ENCODE measurements at places on chromosomes 1 and 21. TPM values are rescaled to one million over a fixed set of nuclear protein-coding genes. Genes with fewer than 3 reads are reported as not detected.

Gene HNRNPCL1
- not detected for total RNA-seq

- DNase-seq = no peak
These were observed 52.9 kb upstream of the RGS1 start for GRCh38 chr1:192522673-192523072.

DNA sequence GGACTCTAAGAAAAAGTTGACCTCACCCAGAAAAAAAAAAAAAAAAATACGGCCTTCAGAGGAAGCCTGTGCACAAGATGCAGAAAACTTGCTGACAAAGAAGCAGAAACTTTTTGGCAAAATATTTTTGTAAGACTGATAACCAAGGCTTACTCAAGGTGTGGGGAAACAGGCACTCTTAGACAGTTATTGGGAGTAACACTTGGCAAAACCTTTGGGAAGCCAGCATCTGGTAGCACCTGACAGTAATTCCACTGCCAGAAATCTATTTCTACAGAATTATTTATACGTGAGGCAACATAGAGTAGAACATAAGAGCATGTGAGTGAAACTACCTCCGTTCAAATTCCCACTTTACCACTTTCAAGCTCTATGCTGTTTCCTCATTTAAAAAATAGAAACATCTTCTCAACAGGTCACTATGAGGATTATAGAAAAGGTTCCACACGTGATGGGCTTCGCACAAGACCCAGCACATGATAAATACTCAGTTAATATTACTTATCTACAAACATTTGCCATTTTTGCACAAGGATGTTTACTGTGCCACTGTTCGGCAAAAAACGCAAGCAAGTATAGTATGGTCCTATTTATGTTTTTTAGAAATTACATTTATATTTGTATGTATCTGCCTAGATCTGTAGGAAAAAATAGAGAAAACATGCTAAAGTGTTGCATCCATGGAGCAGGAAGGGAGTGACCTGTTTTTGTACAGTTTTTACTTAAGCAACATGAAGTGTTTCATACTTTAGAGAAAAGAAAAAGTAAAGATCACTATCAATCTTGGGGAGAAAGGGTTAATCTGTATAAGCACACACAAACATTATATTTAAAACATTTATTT lies 22.2 kb downstream of the MRPL39 start:
- no peak for DNase-seq

DNA sequence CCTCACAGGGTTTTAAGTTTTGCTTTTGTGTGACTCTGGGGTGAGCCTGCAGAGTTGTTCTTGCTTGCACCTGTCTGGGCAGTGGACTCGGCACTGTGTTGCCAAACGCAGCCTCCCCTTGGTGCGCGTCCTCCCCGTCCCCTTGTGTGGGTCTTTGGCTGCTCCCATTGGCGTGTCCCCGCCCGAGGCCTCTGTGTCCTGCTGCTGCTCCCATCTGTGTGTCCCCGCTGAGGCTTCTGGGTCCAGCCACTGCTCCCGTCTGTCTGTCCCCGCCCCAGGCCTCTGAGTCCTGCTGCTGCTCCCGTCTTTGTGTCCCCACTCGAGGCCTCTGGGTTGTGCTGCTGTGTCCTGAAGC lies 62.8 kb downstream of the PCNT start:
- DNase-seq = no peak

Gene KDM1A
- total RNA-seq = 65.1 TPM

DNA sequence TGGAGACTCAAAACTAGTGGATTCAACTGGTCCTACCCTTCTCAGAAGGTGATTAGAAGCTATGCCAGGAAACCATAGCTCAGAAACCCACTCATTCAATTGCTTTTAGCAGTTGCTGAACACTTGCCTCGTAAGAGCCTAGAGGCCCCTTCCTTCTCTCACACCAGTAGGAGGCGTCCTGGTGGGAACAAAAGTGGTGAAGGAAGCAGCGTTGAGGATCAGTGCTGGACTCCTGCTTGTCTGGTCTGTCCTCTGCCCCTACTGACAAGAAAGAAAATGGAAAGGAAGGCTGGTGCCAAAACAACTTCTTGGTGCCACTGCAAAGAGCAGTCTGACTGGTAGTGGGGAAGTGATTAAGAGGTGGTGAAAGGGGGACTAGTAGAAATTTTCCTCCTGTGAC lies 269.7 kb downstream of the LMO4 start:
- no peak for DNase-seq

GRCh38 chr1:64440183-64440826 lies 29.6 kb upstream of the CACHD1 start:
- DNase-seq = no peak

Gene CCDC27
- not detected for total RNA-seq

Gene GLIS1
- not detected for total RNA-seq

Gene PLD5
- total RNA-seq = 6.5 TPM
